ENCODE measurements at places on chromosomes 1 and 21. TPM values are rescaled to one million over a fixed set of nuclear protein-coding genes. Genes with fewer than 3 reads are reported as not detected.
A peak's percentile ranks its signal among the peaks of the same experiment; 100 is the strongest.

DNA sequence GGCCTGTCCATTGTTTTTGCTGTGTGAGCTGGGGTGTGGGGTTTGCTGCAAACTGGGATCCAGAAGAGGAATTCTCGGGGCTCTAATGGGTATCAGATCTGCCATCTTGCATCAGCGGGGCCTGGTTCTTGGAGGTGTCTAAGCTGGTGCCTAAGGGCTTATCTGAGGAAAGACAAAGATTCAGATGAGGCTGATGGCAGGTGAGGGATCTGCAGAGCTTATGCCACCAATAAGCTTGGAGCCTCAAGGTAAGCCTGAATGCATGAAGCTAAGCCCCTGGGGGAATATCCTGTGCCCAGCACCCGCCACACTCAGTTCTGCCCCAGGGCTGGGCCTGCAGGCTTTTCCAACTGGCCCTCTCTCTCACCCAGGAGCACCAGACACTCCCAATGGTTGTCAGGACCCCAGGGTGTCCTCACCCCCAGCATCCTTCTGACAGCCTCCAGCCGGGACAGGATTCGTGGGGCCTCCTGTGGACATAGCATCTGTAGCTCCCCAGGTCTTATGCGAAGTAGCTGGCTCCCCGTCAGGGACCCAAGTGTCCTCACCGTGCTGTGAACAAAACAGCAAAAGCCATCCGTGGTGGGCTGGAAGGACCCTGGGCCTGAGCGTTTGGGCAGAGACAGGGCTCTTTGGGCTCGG lies 9.5 kb upstream of the GSTM3 start:
- H3K36me3 ChIP-seq, result no peaks in the 10 kb centered on the region
- no peak overlapping the region for H3K27ac ChIP-seq
- H3K4me3 ChIP-seq, result no peak overlapping the region
- no peak for DNase-seq
- H3K4me1 ChIP-seq, result no peaks in the 10 kb centered on the region

NHLH1 gene
- not detected for total RNA-seq

DNA sequence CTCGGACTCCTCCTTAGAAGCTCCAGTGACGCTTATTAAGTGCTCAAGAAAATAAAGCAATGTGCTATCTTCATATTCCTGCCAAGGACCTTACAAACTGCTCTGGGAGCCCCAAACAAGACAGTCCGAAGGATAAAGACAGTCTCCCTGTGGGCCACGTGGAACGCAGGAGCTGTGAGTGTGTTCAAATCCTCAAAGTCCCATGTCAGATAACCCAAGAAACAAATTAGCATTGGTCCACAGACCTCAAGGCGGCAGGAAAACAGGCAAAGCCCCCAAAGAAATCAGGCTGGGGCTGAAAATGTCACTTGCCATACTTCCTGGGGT lies 3.0 kb upstream of the NAV1 start:
- no peak overlapping the region for H3K4me3 ChIP-seq
- no peaks in the 10 kb centered on the region for H3K36me3 ChIP-seq
- H3K27me3 ChIP-seq, result peaks cover 57% of the 10 kb centered on the region

AVPR1B gene
- total RNA-seq, result not detected

- peak overlapping the region; percentile 60 for H3K4me3 ChIP-seq
- no peaks in the 10 kb centered on the region for H3K4me1 ChIP-seq
- H3K27ac ChIP-seq, result no peak overlapping the region
- peaks cover 14% of the 10 kb centered on the region for H3K27me3 ChIP-seq
- H3K36me3 ChIP-seq, result no peaks in the 10 kb centered on the region
Observed at GRCh38 chr1:54499360-54500106, 48.5 kb upstream of the ACOT11 start.
